ENCODE measurements at places on chromosomes 16 and 17.

- no peak for DNase-seq
Measured at GRCh38 chr17:76683011-76683755, 27.6 kb downstream of the MXRA7 start.

DNA sequence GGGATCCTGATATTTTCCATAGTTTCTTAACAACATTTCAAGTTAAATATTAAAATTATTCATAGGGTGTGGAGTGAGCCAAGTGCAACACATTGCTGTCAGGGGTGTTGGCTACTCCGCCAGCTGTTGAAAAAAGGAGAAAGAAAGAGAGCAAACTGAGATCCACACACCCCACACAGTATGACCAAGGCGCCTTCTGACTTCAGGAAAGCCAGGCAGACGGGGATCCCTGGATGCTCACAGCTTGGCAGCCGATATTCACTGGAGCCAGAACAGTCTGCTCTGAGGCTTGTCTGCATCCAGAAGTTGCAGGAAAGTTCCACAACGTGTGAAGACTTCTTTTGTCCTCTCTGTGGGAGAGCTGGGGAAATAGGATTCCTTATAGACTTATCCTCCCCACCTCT is 9.3 kb downstream of the CHD9NB start:
- no peak for DNase-seq

DNA sequence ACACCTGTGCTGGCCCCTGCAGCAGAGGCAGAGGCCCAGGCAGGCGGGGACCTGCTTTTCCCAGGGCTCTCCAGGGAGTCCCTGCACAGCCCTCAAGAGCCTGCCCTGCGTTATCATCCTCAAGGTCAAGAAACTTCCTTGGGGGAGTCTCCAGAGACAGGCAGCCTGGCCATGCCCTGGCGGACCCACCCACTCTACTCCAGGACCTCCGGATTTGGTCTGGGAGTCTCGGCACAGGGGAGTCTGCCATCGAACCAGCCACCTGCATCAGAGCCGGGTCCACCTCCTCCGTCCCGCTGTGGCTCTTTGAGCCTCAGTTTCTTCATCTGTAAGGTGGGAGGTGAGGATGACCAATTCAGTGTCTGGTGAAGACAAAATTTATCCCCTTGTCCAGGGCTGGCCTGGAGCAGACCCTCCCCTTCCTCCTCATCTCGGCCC is 75.3 kb upstream of the TNRC6C start:
- no peak for DNase-seq

DNA sequence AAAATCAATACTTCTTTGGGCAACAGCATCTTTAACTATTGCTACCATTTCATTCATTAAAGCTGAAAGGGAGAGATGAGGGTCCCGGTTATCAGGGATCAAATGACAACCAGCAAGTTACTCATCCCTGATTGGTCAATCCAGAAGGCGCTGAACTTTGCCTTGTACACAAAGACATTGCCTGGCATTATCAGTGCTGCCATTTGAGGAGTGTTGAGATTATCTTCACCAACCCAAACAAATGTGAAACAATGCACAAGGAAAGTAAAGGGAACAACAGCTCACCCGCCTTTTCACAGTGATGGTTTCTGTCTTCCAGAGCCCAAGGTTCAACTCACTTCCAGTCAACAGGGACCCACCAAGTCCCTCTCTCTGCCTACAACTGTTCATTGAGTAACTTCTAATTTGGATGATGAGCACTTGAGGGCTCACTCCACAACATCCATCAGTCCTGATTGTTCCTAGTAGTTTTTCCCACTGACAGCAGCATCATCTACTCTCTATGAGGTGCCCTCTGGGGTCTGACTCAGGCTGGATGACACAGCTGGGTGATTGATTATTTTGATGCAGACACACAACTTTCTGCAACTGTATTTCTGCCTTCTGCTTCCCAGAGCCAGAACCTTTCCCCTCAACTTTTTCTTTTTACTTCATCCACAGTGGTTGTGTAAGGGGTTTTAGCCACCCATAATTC is 32.0 kb downstream of the LYRM9 start:
- DNase-seq: no peak

DNA sequence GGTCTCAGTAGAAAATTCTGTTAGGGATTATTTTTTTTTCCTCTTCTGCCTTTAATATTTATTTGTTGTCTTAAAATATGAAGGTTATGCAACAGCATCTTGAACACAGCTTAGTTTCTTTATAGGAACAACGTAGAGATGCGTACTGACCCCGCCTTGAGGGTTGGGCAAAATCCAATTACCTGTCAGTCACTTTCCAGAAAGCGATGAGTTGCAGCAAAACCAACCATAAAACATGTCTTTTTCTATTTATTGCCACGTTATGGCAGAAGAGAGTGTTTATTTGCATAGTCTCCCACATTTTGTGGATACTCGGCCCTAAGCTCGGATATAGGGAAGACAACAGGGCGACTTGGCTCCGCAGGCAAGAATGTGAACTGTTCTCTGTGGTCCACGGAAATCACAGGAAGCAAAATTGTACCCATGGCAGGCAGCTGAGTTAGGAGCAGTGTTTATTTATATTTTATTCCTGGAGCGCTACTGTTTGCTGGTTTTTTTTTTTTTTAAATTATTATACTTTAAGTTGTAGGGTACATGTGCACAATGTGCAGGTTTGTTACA is 44.3 kb upstream of the CACNG5 start:
- DNase-seq: no peak

DNA sequence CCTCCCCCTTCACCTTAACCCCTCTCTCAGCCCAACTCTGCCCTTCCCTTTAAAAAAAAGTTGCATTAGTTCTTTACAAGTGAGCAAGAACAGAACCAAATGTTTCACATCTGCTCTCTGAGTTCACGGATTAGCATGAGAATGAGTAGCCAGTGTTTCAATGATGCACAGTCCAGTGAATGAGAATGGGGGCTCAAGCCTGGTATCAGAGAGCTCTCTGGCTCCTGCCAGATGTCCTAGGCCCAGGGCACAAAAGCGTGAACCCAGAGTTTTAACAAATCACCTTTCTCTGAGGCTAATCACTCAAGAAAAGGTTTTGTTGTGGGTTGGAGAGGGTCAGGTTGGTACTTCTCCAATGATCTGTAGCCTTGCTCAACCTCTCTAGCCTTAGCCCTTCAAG is 41.5 kb upstream of the HS3ST3A1 start:
- DNase-seq: no peak

DNA sequence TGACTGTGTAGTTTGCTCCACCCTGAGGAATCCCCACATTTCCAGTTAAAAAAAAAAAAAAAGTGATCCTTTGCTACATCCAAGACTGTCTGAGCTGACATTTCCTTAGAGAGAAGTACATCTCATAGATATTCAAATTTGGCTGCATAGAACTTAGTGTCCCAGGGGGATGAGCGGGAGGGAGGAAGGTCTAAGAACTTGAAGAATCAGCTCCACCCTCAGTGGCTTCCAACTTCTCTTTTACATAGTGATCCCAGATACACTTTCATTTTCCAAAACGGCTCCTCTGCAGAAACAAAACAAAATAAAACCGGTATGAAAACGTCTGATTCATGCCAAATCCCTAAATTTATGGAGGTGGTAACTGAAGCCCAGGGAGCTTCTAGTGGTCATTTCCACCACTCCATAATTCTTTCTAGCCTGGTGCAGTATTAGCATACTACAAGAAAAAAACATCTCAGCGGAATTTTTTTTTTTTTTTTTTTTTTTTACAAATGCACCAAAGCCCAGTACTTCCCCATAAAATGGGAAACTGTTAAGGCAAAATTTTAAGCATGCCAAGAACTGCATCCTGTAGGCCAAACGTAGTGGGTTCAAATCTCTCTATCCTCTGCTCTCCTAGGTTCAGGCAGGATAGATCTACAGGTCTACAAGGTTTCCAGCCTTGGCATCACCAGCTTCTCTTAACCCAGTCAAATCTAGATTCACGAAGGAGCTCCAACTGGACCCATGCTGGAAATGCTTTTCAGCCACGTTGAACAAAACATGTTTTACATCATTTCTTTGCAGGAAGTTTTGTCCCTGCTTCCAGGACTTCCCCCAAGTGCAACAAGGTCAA is 29.3 kb downstream of the MAF start:
- DNase-seq: no peak

DNA sequence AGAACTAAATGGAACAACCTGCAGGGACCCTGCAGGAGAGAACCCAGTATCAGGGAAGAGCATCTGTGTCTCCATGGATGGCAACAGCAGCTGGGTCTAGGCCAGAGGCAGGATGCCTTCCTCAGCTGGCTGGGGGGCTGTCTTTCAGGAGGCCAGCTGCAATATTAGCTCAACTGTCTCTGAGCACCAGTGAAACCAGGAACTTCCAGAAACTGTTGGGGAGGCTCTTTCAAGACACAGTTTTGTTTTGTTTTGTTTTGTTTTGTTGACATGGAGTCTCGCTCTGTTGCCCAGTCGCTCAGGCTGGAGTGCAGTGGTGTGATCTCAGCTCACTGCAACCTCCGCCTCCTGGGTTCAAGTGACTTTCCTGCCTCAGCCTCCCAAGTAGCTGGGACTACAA is 7.6 kb downstream of the GPR142 start:
- DNase-seq: no peak

- DNase-seq: no peak
Measured at GRCh38 chr17:1792495-1793446, 30.9 kb downstream of the SERPINF1 start.

DNA sequence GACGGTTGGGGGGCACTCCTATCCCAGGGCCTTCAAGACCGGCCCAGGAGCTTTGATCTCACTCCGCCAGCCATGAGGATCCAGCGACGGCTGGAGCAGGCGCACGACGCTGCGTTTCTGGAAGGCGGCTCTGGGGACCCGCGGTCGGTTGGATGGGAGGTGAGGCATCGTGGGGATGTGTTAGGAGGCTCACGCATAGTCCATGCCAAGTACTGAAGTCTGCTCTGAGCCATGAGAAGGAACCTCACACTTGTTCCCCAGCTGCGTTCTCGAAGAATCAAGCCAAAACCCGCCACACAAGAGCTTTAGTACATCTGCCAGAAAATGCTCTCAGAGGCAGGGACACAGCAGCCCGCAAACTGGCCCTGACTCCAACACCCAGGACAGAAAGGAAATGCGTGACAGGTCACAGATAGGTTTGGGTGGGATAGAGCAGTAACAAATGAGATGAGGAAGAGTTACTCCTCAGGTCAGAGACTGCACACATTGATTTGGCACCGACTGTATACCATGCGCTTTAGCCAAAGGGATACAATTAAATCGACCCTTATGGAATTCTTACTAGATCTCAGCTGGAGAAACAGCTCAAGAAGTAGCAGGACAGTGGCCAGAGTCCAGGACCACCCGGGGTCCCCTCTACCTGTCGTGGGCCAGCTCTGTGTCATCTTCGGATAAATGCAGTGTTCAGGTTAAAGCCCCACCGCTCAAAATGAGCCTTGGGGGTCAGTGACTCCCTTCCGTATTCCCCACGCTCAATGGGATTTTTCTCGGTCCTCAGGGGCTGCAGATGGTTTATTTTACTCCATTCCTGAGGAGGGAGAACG is 6.7 kb upstream of the GSG1L start:
- DNase-seq: no peak

GRCh38 chr17:42853004-42853403 is 2.0 kb downstream of the AOC3 start:
- no peak for DNase-seq
